ENCODE measurements at places on chromosomes 2 and 18. TPM values are rescaled to one million over a fixed set of nuclear protein-coding genes. Genes with fewer than 3 reads are reported as not detected.

GRCh38 chr2:70732766-70733645 lies 35.0 kb downstream of the ADD2 start:
- DNase-seq = no peak
- no peaks in the 10 kb centered on the region for H3K4me1 ChIP-seq
- H3K27me3 ChIP-seq = peaks cover 2% of the 10 kb centered on the region
- no peak overlapping the region for H3K4me3 ChIP-seq
- H3K36me3 ChIP-seq = no peaks in the 10 kb centered on the region
- H3K27ac ChIP-seq = no peak overlapping the region

- no peak overlapping the region for H3K4me3 ChIP-seq
- no peaks in the 10 kb centered on the region for H3K27me3 ChIP-seq
- no peaks in the 10 kb centered on the region for H3K4me1 ChIP-seq
These were observed 23.0 kb upstream of the RTN4 start for GRCh38 chr2:55073000-55073983.

DNA sequence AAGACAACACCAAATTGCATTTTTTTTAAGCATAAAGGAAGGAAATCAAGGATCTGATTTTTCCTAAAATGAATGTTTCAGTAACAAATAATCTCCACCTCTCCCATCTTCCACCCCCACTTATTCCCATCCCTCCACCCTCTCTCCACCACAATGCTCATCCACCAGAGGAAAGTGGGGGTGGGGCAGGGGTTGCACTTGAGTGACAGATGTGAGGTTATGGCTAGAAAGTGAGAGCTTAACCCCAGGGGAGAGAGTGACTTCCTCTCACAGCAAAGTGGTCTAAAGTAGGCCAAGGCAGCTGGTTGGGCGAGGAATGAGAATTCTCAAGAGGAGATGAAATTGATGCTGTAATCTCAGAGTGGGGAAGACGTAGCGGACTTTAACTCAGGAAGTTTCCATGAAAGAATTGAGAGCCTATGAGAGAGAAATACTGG lies 104.7 kb downstream of the HNRNPLL start:
- no peaks in the 10 kb centered on the region for H3K4me1 ChIP-seq
- H3K36me3 ChIP-seq = no peaks in the 10 kb centered on the region
- no peak overlapping the region for H3K4me3 ChIP-seq
- no peak for DNase-seq
- no peak overlapping the region for H3K27ac ChIP-seq
- peaks cover 2% of the 10 kb centered on the region for H3K27me3 ChIP-seq

DNA sequence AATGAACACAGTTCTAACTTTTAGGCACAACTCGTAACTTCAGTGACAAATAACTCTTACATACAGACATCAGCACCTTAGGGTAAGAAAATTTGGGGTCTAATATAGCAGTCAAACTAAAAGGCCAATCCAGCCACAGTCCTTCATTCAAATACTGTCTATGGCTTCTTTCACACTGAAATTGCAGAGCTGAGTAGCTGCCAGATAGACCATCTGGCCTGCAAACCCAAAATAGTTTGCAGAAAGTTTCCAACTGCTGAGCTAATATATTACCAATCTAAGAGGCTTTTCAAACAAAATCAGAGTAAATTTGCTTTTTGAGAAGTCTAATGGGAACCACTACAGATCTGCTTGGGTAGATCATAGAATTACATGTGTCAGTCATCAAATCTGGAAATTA lies 183.4 kb downstream of the GALR1 start:
- H3K4me3 ChIP-seq = no peak overlapping the region
- H3K27me3 ChIP-seq = peaks cover 2% of the 10 kb centered on the region
- no peak overlapping the region for H3K27ac ChIP-seq
- no peaks in the 10 kb centered on the region for H3K4me1 ChIP-seq
- DNase-seq = no peak

The SAG gene
- total RNA-seq = 0.32 TPM

The RGPD4 gene
- not detected for total RNA-seq
